ENCODE measurements at places on chromosomes 4 and X.

- DNase-seq: no peak
Observed at GRCh38 chr4:34649716-34650115, 1594.6 kb downstream of the ARAP2 start.

- no peak for DNase-seq
Observed at GRCh38 chr4:1057403-1057745, 45.9 kb downstream of the FGFRL1 start.

GRCh38 chr4:16588651-16589050, 309.8 kb downstream of the LDB2 start:
- no peak for DNase-seq

DNA sequence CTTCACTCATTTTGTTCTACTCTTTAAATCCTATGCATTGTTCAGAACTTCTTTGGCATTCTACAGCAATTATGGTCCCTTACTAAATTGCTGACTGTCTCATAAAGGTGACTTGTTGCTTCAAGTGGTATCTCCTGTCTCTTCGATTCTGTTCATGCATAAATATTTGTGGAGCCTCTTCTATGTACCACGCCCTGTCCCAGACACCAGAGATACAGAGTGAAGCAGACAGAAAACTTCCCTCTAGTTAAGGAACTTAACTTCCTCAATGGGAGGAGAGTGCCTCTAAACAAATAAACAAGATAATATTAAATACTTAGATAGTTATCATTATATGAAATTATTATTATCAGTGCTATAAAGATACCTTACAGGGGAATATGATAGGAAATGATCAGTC, 235.7 kb downstream of the FRAS1 start:
- no peak for DNase-seq

- DNase-seq: no peak
Observed at GRCh38 chr4:88802585-88803286, 105.1 kb upstream of the NAP1L5 start.

GRCh38 chrX:41441934-41442823, 5.0 kb upstream of the NYX start:
- DNase-seq: no peak

GRCh38 chr4:143700416-143701352, at the start of gene FREM3:
Gene FREM3 (minus strand): TSS chr4:143700675. CDS start chr4:143700675, 0 bp downstream.
- DNase-seq: no peak

DNA sequence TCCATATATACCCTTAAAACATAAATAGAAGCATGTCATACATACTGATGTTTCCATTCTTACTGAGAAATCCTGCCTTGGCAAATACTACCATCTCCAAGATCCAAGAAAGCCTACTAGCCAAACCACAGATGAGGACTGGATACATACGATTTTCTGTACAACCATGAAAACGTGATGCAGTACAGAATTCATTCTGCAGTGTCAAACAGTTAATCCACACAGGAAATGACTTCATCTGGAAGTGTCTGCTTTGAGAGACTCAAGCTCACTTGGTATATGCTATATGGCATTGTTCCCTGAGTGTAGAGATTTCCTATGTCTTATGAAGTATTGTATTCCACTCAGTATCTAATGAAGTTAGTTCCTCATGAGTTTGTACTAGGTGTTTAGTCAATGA, 94.3 kb downstream of the CT47B1 start:
- no peak for DNase-seq

GRCh38 chr4:103018391-103019307, 856 bp downstream of the SLC9B1 start:
- DNase-seq: no peak

DNA sequence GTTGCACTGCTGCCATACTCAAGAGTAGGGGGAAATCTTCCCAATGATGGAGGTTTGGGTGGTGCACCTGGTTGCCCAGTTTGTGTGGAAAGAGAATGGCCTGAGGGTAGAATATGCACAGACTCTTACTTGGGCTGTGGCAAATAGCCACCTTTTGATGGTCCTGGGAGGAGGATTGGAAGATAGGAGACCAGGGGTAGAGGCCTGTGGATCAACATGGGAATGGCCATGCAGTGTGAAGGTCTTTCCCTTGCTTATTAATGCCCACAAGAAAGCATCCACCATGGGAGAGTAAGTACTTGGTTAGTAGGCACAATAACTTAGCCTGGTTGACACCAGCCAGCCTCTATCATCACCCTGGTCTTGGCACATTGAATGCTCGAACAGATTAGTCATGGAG, 156.8 kb upstream of the LEF1 start:
- DNase-seq: no peak

DNA sequence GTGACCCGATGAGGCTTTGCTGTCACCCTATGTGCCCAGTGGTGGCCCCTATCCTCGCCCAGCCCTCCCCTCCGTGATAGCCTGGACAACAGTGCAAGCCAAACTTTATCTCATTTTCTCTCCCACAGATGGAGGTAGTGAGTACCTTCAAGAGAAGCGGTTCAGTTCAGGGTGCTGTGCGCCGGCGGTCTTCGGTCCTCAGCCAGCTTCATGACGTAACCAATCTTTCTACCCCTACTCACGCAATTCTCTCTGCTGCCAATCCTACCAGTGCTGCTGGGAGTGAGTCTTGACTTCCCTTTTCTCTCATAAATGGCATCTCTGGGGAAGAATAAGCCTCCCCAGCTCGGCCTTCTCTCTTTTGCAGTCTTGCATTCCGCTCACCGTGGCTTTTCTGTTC, 29.5 kb downstream of the CCNQ start:
- no peak for DNase-seq

- no peak for DNase-seq
Observed at GRCh38 chr4:75821966-75822365, 80.3 kb downstream of the PPEF2 start.

DNA sequence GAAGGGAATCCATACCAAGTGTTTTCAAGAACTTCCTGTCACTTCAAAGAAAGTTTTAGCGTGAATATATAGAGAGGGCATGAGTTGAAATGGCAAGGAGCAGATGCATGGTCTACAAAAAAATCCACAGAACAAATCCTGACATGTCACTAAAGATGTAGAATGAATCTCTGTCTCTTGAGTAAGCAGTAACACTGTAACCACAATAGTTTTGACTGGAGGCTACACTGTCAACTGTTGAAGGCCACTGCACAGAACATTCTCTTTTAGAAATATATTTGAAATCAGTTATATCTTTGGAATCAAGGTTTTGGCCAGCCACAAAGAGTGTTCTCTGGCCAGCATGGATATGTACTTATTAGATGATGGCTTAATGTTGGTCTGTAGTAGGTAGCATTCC, 83.8 kb downstream of the VCX3B start:
- no peak for DNase-seq

GRCh38 chrX:33126469-33126868, 84.9 kb downstream of the DMD start:
- DNase-seq: no peak

DNA sequence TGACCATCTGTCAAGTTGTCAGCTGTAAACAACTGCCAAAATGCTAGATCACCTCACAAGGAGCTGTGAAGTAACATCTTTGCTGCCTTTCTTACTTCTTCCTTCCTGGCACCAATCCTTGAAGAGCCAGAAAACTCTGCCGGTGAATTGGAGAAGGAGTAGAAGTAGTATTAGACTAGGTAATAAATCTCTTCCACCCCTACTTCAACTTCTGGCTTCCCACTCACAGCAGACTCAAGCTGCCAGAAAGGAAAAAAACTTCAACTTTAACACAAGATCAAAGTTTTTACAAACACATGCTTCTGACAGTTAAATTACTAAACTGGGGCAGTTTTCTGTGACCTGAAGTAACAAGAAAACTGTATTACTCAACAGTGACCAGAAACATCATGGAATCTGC, 164.7 kb upstream of the SLC7A11 start:
- DNase-seq: no peak

DNA sequence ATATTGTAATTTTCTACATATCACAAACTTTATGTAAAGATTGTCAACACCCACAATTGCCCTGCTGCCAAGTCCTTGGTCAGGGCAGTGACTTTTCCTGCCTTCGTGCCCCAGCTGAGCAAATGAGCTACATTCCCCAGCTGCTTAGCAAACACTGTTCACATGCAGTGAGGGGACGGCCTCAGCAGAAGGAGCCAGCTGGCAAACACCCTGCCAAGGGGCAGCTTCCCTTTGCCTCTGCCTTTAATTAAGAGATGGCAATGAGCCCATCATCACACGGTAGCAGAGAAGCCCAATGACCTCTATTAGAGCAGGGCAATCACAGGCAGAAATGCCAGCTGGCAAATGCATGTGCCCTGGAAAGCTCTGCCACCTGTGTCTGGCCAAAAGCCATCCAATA, 253.4 kb downstream of the EPHA5 start:
- no peak for DNase-seq

DNA sequence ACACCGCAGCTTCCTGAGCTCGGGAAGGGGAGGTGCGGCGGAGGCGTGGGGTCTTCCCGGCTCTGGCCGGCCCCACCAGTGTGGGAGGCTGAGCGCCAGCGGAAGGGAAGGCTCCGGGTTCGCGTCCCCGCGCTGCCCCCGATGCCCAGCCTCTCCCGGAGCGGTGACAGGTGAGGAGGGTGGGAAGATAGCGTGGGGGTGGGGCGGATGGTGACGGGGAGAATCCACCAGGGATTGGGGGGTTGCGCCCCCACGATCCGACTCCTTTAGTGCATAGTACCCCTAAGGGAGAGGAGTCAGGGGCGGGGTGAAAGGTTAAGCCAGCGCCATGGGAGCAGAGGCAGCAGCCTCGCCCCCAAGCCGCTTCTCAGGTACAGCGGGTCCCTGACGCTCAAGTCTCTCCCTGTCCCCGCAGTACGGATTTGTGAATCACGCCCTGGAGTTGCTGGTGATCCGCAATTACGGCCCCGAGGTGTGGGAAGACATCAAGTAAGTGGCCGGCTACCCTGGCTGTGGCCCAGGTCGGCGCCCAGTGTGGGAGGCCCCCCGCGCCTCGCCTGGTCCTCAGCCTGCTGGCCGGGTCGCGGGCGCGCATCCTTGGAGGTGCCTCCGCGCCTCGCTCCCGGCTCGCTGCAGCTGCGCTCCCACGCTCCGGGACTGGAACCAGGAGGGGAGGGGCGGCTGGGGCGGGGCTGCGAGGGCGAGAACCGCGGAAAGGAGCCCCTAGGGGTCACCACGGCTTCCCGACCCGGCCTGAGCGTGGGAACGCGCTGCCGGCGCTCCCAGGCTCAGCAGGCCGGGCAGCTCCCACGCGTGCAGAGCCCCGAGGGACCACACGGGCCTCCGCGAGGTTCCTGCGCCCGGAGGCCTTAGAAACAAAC, 791 bp downstream of the GUCY1B1 start:
- DNase-seq: no peak

GRCh38 chrX:101417190-101417589, 9.2 kb downstream of the HNRNPH2 start:
- DNase-seq: no peak

DNA sequence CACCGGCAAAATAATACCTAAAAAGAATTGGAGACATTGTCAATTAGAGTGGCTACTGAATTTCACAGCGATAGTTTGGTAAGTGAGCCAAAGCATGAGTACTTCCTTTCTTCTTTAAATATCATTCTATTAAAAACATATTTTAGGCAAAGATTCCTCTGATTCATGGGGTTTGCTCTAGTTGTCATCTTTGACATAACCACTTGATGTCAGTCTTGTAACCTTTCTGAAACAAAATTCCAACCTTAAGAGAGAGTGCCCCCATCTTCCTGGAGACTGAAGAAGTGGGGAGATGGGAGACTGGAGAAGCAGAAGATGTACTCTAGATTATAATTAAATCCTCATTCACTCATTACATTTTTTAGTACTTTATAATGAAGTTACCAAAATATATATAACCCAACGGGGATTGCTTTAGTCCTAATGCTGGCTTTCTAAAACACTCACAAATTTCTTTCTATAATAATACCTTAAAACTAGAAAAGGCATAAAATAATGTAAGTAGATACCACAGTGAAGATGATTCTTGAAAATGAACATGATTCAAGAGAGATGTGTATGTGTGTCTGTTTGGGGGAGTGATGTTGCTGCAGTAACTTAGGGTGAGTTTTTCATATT, 96.4 kb downstream of the EMCN start:
- no peak for DNase-seq

DNA sequence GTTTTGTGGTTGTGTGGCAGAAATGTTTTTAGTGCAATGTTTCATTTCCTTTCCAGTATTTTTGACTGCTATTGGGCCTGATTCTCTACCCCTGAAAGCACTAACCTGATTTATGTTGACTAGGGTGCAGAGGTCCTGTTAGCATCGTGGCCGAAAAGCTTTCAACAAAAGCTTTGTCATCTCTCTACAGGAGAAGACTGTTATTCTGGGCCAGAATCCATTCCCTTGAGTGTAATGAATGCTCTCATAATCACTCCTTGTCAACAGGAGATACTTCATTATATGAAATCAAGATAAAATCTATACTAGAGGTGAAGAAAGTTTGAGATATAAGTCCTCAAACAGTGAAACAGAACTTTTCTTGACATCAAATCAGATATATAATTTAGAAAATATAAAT, 195.5 kb downstream of the ZNF330 start:
- DNase-seq: no peak

DNA sequence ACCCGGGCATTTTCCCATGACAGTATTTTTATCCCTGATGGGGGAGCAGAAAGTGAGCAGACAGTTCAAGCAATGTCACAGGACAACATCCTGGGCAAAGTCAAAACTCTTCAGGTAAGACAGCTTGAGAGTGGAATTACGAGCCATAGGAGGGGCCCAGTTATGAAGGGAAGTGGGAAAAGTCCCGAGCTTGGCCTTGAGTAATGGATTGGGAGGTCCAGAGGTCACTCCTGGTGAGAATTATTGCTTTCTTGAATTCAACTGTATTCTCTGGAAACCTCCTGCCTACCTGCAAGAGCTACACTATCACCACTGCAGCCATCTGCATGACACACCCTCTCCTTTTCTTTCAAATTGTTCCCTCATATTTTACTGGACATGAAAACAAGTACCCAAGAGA, 89.1 kb downstream of the AASDH start:
- no peak for DNase-seq
